ENCODE measurements at places on chromosomes 1 and 21.

- no peak for DNase-seq
Observed at GRCh38 chr1:33182401-33182841, 578 bp upstream of the TRIM62 start.

DNA sequence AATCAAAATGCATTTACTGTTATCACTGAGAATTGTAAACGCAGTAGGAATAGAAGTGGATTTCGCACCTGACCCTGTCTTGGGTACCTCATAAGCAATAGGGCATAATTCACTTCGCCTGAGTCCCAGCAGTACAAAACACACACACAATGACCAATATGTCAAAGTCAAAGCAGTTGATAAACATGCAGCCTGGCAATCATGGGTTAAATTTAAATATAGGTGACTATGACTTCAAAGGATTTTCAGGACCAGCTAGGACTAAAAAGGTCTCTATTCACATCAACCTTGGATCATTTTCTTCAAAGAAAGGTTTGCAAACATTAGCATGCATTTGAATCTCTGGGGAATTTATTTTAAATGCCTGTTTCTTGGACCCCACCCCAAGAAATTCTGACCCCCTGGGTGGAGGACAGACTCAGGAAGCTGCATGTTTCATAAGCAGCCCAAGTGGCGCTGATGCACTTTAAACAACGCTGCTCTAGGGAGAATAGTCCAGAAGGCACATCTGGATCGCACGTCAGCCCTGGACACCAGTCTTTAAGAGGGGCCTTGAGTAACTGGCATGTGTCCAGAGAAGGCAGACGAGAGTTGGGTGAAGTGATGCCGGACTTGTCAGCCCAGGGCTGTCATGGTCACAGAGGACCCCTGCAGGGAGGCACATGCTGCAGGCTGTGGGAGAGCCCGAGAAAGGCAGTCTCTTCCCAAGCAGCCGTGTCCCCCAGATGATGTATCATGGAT lies 55.7 kb upstream of the EFHD2 start:
- no peak for DNase-seq

- DNase-seq, result no peak
Observed at GRCh38 chr21:37462087-37462861, 95.7 kb downstream of the DYRK1A start.

GRCh38 chr1:34864759-34865158 lies 5.2 kb upstream of the SMIM12 start:
- DNase-seq, result no peak

DNA sequence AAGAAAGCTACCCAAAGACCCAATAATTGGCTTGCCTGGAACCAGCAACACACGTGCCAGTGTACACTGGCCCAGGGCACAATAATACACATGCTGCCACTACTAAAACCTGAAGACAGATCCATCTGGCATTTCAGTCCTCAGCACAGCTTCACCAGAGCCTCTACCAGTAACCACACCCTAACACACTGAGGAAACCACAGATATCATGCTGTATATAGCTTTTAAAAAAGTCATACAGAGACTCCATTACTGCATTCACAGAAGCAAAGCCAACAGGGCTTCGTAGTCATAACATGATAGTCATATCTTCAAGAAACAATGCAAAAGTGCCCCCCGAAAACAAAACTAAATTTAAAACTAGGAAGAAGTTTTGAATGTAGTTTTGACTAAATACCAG lies 40.6 kb upstream of the NEGR1 start:
- DNase-seq, result no peak

GRCh38 chr1:156883919-156884318 lies 9.6 kb upstream of the PEAR1 start:
- DNase-seq, result no peak

DNA sequence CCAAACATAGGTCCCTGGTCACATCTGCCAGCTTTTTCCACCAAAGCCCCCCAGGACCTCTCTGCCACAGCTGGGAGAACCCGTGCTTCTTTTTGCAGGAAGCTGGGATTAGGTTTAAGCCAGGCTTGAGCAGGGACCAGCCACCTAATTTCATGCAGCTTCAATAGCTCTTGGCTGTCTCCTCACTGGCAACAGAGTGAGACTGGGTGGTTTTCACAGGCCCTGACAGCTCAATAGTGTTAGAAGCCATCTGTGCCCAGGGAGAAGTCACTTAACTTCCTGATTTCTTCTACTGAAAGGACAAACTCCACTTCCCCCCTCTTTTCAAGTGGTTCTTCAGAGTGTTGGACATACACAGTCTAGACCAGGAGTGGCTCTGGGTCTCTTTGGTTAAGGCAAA lies 20.4 kb upstream of the SRSF4 start:
- DNase-seq, result no peak

DNA sequence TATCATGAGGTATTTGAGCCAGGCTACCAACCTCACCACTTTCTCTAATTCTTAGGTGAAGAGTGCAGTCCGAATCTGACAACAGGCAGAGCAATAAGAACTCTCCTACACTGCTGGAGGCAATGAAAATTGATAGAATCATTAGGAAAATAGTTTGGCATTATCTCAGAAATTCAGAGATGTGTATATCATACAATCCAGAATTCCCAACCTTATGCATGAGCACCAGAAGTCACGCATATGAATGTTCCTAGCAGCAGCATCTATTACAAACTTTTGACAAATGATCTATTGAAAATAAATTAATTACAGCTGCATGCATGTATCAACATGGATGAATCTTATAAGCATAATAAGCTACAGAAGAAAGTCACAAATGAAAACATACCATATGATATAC lies 176.9 kb upstream of the CAMK1G start:
- no peak for DNase-seq

DNA sequence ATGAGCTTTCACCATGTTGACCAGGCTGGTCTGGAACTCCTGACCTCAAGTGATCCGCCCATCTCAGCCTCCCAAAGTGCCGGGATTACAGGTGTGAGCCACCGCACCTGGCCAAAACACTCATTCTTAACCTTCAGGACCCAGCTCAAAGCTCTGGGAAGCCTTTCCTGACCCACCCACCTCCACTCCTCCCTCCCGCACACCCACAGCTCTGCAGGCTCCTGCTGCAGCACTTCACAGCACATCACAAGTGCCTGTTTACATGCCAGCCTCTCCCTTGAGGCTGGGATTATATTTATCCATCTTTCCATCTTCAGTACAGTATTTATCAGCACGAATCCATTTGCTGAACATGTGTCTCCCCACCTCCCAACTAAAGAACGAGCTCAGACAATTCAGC lies 14.9 kb downstream of the SLC9A1 start:
- DNase-seq, result no peak

- no peak for DNase-seq
Observed at GRCh38 chr1:36231191-36231590, 6.9 kb downstream of the THRAP3 start.

- DNase-seq, result no peak
Observed at GRCh38 chr1:45332346-45332720, 5.6 kb downstream of the HPDL start.

DNA sequence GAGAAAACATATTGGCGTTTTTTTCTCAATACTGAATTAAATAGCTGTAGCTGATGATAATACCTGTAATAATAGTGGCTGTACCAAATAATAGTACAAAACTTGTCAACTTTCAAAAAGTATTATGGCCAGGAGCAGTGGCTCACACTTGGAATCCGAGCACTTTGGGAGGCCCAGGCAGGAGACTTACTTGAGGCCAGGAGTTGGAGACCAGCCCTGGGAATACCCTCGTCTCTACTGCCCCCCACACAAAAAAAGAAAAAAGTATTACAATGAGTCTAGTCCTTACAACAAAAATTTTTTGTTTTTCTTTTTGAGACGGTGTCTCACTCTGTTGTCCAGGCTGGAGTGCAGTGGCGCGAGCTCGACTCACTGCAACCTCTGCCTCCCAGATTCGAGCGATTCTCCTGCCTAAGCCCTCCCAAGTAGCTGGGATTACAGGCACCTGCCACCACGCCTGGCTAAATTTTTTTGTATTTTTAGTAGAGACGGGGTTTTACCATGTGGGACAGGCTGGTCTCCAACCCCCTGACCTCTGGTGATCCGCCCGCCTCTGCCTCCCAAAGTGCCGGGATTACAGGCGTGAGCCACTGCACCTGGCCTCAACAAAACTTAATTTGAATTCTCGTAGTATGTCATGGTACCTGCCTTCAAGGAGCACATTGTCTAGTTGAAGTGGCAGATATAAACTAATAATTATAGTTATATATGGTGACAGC lies 1.4 kb downstream of the RBBP4 start:
- DNase-seq, result no peak

GRCh38 chr1:43348809-43349593 lies 9.8 kb upstream of the CDC20 start:
- no peak for DNase-seq
